ENCODE measurements at places on chromosomes 2 and 18. TPM values are rescaled to one million over a fixed set of nuclear protein-coding genes. Genes with fewer than 3 reads are reported as not detected.

- no peak for DNase-seq
These were observed 123.4 kb upstream of the PDE1A start for GRCh38 chr2:182550234-182550633.

GRCh38 chr2:172280571-172281361 lies 146.6 kb upstream of the ITGA6 start:
- DNase-seq: no peak

DNA sequence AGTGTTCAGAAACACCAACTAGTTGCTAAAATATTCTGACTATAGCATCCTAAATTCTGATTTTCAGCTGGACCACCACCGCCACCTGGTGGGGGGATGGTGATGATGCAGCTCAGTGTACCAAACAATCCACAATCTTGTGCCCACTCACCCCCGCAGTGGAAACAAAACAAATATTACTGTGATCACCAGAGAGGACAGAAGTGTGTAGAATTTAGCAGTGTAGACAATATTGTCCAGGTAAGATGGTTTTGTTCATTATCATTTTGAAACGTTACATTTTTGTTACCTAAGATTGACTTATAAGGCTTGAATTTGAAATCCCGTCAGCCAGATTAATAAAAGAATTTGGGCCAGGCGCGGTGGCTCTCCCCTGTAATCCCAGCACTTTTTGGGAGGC lies 31.7 kb upstream of the UBXN4 start:
- peak; percentile 81 for DNase-seq

DNA sequence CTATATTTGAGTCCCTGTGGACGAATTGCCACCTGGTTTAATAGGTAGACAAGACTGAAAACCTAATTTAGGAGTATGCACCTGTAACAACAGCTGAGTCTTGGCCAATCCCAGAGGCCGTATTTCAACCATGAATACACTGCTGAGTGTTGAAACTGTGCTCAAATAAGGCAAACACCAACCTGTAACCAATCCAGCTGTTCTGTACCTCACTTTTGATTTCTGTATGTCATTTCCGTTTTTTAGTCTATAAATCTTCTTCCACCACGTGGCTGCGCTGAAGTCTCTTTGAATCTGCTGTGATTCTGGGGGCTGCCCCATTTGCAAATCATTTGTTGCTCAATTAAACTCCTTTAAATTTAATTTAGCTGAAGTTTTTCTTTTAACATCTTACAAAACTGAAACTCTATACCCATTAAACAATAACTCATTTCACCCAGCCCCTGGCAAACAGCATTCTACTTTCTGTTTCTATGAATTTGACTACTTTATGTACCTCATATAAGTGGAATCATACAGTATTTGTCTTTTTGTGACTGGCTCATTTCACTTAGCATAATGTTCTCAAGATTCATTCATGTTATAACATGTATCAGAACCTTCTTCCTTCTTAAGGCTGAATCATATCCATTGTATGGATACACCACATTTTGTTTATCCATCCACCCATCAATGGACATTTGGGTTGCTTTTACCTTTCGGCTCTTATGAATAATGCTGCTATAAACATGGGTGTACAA lies 7.5 kb upstream of the YPEL5 start:
- DNase-seq: no peak

GRCh38 chr2:31239593-31240177 lies 5.7 kb downstream of the EHD3 start:
- peak; percentile 51 for DNase-seq

GRCh38 chr2:230738924-230739323 lies 26.3 kb downstream of the CAB39 start:
- DNase-seq: no peak

VSNL1 gene
- 1.5 TPM for total RNA-seq

Measured in endodermal cell (in vitro differentiated cells).